CD8-positive, alpha-beta memory T cell (primary cell): ENCODE measurements at places on chromosomes 3 and 15. TPM values are rescaled to one million over a fixed set of nuclear protein-coding genes. Genes with fewer than 3 reads are reported as not detected.

The IL17RC gene
- total RNA-seq: 0.20 TPM

The ATP8B4 gene
- 8.5 TPM for total RNA-seq

The BNC1 gene
- not detected for total RNA-seq

The CNTN4 gene
- not detected for total RNA-seq

The PARP15 gene
- 12.7 TPM for total RNA-seq

The CCR9 gene
- total RNA-seq: 7.3 TPM

The ZPLD1 gene
- total RNA-seq: not detected

DNA sequence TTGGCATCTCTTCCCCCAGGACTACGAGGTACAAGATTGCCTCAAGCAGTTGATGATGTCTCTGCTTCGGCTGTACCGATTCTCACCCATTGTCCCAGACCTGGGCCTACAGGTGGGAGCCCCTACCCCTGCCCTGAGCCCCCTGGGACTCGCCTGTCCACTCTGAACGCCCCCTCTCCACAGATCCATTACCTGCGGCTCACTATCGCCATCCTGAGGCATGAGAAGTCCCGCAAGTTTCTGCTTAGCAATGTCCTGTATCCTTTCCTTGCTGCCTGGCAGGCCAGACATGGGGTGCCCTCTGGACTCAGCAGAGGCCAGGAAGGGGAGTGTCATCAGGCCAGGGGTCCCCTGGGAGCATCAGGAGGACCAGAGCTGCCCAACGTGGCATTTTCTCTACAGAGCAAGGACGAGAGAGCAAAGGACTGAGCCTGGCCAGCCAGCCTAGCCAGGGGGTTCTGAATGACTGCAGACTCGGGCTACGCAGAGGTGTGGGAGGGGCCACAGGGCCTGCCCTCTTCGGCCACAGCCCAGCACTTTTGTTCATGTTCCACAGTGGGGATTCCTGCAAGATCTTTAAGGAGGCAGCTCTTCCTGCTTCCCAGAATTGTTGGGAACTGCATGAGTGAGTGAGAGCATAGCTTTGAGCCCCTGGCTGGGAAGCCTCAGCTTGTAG lies 11.2 kb downstream of the RNF123 start:
- no peak for DNase-seq
- no peaks in the 10 kb centered on the region for H3K36me3 ChIP-seq
- H3K4me3 ChIP-seq: no peak overlapping the region
- H3K27ac ChIP-seq: no peak overlapping the region
- H3K27me3 ChIP-seq: no peaks in the 10 kb centered on the region

DNA sequence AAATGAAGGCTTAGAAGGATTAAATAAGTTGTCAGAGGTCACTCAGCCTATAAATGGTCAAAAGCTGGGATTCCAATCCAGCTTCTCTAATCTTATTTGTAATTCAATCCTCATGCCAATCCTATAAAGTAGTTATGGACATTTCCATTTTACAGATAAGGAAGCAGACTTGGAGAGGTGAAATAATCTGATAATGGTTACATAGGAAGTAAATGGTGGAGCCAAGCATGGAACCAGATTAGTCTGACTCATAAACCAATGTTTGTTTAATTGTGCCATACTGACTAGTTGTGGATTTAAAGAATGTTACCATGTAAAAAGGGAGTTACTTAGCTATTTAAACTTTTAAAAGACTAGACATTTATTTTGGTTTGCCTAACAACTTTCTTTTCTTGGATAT lies 59.7 kb downstream of the KCNAB1 start:
- H3K27ac ChIP-seq: no peak overlapping the region
- H3K36me3 ChIP-seq: no peaks in the 10 kb centered on the region
- DNase-seq: no peak
- no peaks in the 10 kb centered on the region for H3K27me3 ChIP-seq
- no peaks in the 10 kb centered on the region for H3K4me1 ChIP-seq

GRCh38 chr15:74239051-74239705 lies 3.1 kb downstream of the CCDC33 start:
- no peaks in the 10 kb centered on the region for H3K4me1 ChIP-seq
- no peaks in the 10 kb centered on the region for H3K36me3 ChIP-seq
- no peak overlapping the region for H3K27ac ChIP-seq
- no peak overlapping the region for H3K4me3 ChIP-seq

DNA sequence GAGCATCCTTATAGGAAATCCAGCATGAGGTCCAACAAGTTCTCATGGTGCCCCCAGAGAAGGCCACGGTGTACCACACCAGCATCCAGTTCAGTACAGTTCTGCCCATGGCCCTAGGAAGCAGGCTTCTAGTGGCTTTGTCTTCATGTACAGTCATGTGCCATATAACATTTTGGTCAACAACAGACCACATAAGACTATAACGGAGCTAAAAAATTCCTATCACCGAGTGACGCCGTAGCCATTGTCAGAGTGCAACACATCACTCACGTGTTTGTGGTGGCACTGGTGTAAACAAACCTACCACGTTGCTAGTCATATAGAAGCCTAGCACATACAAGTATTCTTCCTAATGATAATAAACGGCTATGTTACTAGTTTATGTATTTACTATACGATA lies 209.0 kb downstream of the ARRDC4 start:
- no peak for DNase-seq
- H3K36me3 ChIP-seq: no peaks in the 10 kb centered on the region
- H3K4me1 ChIP-seq: no peaks in the 10 kb centered on the region
- H3K27me3 ChIP-seq: no peaks in the 10 kb centered on the region

- H3K4me1 ChIP-seq: no peaks in the 10 kb centered on the region
- H3K27ac ChIP-seq: no peak overlapping the region
- no peaks in the 10 kb centered on the region for H3K27me3 ChIP-seq
- no peak for DNase-seq
- no peak overlapping the region for H3K4me3 ChIP-seq
These were observed 90.1 kb downstream of the SATB1 start for GRCh38 chr3:18334837-18335601.

- DNase-seq: no peak
- no peaks in the 10 kb centered on the region for H3K27me3 ChIP-seq
- peaks cover 40% of the 10 kb centered on the region for H3K4me1 ChIP-seq
- H3K27ac ChIP-seq: no peak overlapping the region
These were observed 30.4 kb downstream of the PSTPIP1 start for GRCh38 chr15:77025083-77025901.

GRCh38 chr3:106371971-106372805 lies 503.4 kb upstream of the CBLB start:
- no peak overlapping the region for H3K27ac ChIP-seq
- H3K36me3 ChIP-seq: no peaks in the 10 kb centered on the region
- no peak overlapping the region for H3K4me3 ChIP-seq
- H3K27me3 ChIP-seq: no peaks in the 10 kb centered on the region

DNA sequence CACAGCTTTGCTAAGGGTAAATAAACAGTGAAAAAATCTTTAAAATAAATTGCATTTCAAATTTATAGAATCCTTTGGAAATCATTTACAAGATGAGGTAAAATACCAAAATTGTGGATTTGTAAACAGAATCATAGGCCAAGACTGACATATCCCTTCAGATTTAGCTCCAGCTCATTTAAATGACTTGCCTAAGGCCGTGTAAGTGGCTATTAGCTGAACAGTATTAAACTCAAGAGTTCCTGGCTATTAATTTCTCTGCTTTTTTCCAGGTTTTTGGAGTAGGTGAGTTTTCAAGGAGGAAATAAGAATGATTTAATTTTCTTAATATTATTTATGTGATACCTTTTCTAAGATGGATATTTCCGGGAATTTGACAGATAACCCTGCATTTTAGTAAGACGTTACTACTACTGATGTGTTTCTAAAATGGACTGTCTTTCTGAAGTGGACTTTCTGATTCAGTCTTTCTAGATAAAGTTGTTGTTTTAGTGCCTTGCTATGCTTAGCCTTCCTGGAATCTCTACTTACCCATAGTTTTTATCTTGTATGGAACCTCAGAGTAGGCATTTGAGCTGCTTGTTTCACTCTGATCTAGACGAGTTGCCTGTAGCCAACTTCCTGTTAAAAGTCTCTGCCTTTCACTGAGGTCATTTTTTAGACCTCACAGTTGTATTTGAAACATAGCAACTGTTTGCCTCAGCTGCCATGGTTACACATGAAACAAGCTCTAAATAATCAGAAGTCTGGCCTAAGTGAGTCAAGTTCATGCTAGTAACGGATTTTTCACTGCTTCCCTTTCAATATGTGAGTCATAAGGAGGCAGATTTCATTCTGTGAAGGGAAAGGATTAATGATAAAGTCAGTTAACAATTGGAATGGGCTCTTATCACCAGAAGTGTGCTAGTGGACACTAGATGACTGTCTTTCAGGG lies 127.0 kb downstream of the KLHL25 start:
- no peak overlapping the region for H3K4me3 ChIP-seq
- DNase-seq: peak; percentile 65
- H3K36me3 ChIP-seq: peaks cover 19% of the 10 kb centered on the region
- peak overlapping the region; percentile 91 for H3K27ac ChIP-seq

DNA sequence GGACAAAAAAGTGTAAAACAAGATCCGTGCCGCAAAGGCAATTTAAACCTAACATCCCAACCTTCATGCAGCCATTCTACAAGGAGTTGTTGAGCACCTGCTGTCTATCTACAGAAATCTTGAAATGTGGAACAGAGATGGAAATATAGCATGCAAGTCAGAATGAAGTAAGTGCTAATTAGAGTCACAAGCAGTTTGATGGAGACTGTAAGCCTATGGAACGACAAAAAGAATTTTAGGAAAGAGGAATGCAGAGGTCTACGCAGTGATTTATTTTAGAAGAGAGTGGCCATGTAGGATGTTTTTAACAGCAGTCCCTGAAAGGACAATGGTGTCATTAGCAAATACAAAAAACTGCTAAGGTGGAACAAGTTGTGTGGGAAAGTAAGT lies 851 bp upstream of the DCBLD2 start:
- H3K27ac ChIP-seq: no peak overlapping the region
- no peaks in the 10 kb centered on the region for H3K36me3 ChIP-seq
- no peak for DNase-seq
- peaks cover 7% of the 10 kb centered on the region for H3K4me1 ChIP-seq

DNA sequence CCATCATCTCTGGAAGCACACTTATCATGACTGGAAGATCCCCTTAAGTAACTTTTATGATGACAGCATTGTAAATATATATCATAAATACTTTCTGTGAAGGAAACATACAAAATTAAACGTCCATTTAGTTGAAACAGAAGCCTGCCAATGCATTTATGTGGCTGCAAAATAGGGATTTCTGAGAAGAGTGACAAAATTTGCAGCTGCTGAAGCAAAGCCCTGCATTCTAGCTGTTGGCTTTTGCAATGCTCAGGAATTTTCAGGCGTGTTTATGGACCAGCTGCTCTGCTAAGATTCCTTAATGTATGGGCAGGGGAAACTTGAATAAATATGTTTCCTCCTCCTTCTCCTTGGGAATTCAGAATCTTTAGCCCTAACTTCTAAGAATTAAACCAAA lies 137.3 kb downstream of the CACNA2D3 start:
- H3K4me3 ChIP-seq: no peak overlapping the region
- no peaks in the 10 kb centered on the region for H3K4me1 ChIP-seq
- H3K27ac ChIP-seq: no peak overlapping the region
- DNase-seq: no peak

DNA sequence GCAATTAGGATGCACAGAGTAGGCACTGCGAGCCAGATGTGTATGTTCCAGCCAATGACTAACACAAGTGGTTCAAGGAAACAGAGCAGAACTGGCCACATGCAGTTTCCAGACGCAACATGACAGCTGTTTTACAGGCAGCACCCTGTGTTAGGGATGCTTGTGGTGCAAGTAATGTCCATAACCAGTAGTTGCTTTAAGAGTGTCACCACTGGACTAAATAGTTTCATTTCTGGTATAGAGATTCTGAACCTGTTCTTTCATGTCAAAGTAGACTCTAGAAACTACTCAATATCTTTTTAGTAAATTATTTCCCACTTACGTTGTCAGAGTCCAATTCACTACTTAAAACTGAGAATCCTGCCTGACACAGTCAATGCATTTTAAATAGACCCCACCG lies 14.5 kb upstream of the LPP start:
- no peaks in the 10 kb centered on the region for H3K36me3 ChIP-seq
- no peak overlapping the region for H3K4me3 ChIP-seq
- DNase-seq: no peak
- H3K4me1 ChIP-seq: no peaks in the 10 kb centered on the region
- no peaks in the 10 kb centered on the region for H3K27me3 ChIP-seq

- no peak overlapping the region for H3K4me3 ChIP-seq
- no peaks in the 10 kb centered on the region for H3K4me1 ChIP-seq
- no peak for DNase-seq
- H3K27me3 ChIP-seq: no peaks in the 10 kb centered on the region
These were observed 53.8 kb downstream of the RBMS3 start for GRCh38 chr3:29334706-29335105.

DNA sequence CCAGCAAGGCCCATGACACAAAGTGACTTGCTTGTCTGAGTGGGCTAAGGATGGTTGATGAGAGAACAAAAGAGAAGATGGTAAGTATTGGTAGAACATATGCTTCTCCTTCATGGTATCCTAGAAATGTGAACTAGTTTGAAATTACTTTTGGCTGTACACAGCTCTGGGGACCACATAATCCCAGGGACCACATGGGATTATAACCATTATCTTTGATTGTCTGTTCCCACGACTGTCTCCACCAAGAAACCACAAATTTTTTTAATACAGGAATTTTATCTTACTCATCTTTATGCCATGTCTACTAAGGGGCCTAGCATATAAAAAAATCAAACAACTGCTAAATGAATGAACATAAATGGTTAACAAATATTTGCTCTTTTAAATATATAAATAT lies 155.3 kb upstream of the PRICKLE2 start:
- no peaks in the 10 kb centered on the region for H3K4me1 ChIP-seq
- no peak overlapping the region for H3K4me3 ChIP-seq
- H3K27ac ChIP-seq: no peak overlapping the region
- no peaks in the 10 kb centered on the region for H3K27me3 ChIP-seq
- H3K36me3 ChIP-seq: no peaks in the 10 kb centered on the region

DNA sequence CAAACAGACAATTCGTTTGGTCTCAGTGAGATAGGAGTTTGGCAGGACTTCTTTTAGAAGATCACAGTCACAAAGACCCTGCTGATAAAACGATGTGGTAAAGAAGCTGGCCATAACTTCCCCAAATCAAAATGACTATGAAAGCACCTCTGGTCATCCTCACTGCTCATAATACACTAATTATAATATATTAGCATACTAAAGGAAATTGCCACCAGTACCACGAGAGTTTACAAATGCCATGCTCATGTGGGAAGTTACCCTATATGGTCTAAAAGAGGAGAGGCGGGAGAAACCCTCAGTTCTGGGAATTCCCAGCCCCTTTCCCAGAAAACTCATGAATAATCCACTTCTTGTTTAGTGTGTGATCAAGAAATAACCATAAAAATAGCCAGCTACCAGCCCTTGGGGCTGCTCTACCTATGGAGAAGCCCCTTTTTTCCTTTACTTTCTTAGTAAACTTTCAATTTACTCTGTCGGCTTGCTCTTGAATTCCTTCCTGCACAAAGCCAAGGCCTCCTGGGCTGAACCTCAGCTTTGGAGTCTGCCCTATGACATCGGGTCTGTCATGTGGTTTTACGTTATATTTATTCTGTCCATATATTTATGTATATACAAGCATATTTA lies 115.8 kb upstream of the IGSF10 start:
- no peak overlapping the region for H3K27ac ChIP-seq
- no peaks in the 10 kb centered on the region for H3K4me1 ChIP-seq
- H3K36me3 ChIP-seq: no peaks in the 10 kb centered on the region
- H3K27me3 ChIP-seq: no peaks in the 10 kb centered on the region

- no peak for DNase-seq
- H3K27me3 ChIP-seq: no peaks in the 10 kb centered on the region
- no peaks in the 10 kb centered on the region for H3K4me1 ChIP-seq
- no peaks in the 10 kb centered on the region for H3K36me3 ChIP-seq
- no peak overlapping the region for H3K4me3 ChIP-seq
These were observed 92.1 kb upstream of the PLSCR4 start for GRCh38 chr3:146342989-146343388.
